Calu3 (cell line): ENCODE measurements at places on chromosomes 3 and 15.

GRCh38 chr3:31534065-31534425, 1.3 kb downstream of the STT3B start:
- DNase-seq, result no peak

DNA sequence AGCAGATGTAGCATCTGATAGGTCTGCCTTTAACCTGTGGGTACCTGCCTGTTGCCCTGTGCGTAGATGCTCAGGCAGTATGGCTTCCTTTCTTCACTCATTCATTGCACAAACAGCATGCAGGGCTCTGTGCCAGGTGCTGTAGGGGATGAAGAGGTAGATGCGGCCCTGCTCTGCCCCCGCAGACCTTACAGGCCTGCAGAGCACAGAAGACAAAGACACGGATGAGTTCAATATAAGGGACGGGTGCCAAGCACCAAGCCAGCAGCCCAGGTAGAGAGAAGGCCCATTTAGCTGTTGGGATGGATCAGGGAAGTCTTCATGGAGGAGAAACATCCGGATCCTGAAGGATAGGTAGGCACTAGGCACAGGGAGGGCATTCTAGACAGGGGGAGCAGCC, 69.4 kb downstream of the AAGAB start:
- DNase-seq, result no peak

DNA sequence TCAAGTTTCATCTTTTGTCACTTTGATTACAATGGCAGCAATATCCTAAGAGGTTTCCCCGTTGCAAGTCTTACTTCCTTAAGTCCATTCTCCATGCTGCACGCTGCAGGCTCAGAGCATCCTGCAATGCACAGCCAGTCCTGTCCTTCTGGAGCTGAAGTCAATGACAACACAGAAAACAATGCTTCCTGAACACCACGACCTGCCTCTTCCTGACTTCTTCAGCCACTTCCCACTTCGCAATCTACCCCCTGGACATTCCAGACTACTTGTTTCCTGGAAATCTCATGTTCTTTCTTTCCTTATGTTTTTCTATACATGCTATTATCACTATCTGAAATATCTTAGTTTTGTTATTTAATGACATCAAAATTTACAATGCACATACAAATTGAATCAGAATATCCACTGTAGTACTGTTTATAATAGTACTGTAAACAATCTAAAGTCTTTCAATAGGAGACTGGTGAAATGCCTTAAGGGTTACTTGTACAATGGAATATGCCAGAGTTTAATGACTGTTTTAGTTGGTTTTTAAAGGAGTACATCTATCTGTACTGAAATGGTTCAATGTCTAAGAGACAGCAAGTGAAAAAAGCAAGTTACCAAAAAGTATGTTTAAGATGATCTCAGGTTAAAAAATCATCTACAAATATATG, 113.7 kb upstream of the PRTG start:
- DNase-seq, result no peak

DNA sequence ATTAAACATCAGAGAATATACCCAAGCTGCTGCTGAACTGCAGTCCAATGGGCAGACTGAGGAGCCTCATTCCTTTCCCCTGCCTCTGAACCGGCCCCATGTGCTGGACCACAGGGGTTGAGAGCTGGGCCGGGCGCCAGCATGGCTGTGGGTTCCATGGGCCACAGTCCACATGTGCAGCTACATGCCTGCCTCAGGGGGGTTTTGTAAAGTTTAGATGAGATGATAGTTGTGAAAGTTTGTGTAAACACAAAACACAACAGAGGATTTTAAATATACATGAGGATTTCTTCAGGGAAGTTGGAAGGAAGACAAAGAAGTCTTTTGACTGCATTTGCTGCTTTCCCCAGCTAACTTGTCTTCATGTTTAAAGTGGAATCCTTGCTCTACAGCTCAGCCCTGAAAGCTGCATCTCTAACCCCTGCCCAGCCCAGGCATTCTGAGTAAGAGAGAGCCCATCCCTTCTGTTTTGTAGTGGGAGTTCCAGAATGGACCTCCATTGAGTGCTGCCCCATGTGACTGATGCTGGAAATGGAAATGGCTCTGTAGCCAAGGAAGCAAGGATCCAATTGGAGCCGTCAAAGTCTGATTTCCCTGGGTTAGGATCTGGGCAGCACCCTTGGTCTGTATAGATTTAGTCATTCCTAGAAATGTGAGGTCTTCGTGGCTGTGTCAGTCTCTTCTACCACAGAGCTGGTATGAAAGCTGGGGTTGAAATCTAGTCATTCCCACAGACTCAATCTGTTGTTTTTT, 17.5 kb downstream of the SLC12A8 start:
- DNase-seq, result no peak
